ENCODE measurements at places on chromosomes 16 and 17.

GRCh38 chr17:68657166-68657565, 56.0 kb upstream of the FAM20A start:
- no peak for DNase-seq

GRCh38 chr16:77767826-77768225, 20.5 kb upstream of the VAT1L start:
- DNase-seq: no peak

- DNase-seq: no peak
These were observed 120.9 kb upstream of the CPHXL start for GRCh38 chr16:75847172-75847571.

- no peak for DNase-seq
These were observed 5.6 kb downstream of the DUS1L start for GRCh38 chr17:82060001-82060380.

- DNase-seq: no peak
These were observed 24.0 kb upstream of the SALL1 start for GRCh38 chr16:51175081-51175480.

DNA sequence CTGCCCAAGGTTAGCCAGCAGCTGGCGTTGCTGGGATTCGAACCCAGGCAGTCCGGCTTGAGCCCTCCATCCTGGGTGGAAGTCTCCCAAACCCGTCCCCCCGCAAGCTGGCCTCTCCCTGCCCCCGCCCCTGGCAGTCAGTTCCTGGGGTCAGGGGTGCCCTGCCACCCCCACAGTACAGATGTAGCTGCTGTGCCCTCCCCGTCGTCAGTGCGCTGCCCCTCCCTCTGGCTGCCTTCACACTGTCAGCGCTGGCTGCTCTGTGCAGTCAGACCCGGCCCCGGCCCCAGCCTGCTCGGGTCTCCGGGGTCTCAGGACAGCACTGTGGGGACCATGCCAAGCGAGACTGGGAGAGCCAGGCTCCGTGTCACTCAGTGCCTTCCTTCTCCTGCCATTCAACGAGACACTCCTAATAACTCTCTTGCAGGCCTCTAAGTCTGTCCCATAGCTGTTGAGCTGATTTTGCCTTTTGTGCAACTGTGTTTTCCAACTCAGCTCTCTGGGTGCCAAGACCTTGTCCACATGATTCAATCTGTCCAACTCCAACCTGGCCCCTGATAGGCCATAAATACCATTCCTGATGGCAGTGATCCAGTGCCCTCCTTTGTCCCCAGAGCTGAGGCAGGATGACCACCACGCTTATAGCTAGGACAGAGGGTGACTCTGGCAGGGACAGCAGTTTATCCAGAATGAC, 55.5 kb upstream of the IL34 start:
- no peak for DNase-seq

GRCh38 chr17:55774846-55775271, 24.0 kb downstream of the PCTP start:
- DNase-seq: no peak
